ENCODE measurements at places on chromosomes 11 and 22.
A peak's percentile ranks its signal among the peaks of the same experiment; 100 is the strongest.

DNA sequence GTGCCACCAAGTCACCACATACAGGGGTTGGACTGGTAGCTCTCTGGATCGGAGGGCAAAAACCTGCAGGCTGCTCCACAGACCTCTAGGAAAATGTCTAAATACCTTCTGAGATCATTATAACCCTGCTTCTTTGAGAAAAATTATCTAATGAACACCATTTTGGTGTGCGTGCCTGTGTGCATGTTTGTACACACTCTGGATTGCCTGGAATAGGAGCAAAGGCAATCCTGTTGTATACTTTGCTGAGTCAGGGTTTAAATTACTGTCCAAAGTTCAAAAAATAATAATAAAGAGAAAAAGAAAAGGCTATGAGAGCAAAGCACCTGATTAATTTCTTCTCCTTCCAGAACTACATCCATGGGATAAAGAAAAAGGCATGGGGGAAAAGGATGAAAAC, 11.0 kb downstream of the JAML start:
- DNase-seq = no peak

- peak; percentile 30 for DNase-seq
These were observed 29.4 kb upstream of the TTC36 start for GRCh38 chr11:118497831-118498230.

DNA sequence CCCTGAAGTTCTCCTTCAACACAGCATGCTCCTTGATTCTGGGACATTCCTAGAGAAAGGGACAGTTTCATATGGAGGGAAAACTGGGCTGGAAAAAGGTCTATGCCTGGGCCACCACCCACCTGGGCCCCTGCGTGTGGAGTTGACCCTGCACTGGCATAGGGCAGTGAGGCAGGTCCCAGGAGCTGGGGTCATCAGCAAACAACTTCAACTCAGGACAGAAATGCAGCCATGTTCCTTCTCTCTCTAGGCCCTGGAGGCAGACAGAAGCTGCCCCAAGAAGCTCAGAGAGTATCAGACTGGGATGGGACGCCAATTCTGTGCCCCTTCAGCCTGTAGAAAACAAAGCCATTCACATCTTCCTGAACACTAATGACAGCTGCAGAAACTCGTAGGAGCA, 34.9 kb downstream of the RTL6 start:
- DNase-seq = no peak

DNA sequence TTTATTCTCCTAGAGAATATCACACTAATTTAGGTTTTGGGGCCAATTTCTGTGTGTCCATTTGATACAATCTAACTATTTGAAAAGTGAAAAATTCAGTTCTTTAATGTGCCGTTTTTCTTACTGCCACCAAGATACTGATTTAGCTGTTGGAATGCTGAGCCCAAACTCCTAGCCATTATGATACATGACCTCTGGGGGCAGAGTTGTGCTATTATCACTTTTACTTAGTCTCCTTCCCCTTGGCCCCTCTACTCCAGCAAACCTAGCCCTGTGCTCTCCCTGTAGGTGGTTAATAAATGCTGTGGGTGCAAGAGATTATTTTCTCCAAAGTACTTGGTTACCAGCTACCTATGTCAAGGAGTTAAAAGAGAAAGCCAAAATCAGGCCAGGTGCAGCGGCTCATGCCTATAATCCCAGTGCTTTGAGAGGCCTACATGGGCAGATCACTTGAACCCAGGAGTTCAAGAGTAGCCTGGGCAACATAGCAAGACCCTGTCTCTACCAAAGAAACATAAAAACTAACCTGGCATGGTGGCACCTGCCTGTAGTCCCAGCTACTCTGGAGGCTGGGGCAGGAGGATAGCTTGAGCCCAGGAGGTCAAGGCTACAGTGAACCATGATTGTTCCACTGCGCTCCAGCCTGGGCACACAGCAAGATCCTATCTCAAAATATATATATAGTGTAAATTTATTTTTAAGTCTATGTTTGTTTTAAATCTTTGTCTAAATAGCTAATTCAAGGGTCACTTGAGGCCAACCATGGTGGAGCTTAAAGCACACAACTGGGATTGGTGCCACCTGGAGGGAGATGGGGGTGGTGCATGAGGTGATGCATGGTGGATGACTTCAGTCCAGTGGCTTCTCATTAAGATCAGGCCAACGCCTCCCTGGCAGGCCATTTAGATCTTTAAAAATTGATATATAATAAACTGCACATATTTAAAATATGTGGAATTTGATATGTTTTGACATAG, 193.2 kb upstream of the PLET1 start:
- DNase-seq = no peak

GRCh38 chr11:19474211-19474610, 233.5 kb upstream of the E2F8 start:
- no peak for DNase-seq

- DNase-seq = no peak
These were observed 85.9 kb downstream of the BUD13 start for GRCh38 chr11:116686866-116687265.

DNA sequence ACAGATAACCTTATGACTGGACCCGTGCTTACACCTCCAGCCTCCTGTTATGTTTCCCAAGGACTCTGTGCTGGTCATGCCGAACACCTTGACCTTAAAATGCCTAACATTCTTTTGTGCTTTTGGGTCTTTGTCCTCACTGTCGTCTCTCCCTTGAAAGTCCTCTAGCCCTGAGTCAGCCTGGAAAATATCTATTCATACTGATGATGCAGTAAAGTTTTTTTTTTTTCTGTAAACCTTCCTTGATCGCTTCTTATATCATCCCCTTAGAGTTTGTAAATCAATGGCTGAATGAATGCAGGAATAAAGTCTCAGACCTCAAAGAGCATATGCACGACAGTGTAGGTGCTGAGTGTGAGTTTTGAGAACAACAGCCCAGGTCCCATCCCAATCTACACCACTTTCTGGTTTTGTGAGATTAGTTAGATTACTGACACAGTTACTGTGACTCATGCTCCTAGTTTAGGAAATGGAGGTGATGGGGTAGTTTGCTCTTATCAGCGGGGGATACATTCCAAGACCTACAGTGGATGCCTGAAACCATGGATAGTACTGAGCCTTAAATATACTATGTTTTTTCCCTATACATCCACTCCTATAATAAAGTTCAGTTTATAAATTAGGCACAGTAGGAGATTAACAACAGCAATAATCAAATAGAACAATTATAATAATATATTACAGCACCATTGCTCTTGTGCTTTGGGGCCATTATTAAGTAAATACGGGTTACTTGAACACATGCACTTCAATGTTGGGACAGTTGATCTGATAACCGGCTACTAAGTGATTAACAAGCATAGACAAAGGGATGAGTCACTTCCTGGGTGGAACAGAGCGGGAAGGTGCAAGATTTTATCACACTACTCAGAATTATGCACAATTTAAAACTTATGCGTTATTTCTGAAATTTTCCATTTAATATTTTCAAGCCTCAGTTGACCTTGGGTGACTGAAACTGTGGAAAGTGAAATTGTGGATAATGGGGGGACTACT, 8.6 kb downstream of the TCN1 start:
- DNase-seq = no peak

- no peak for DNase-seq
These were observed 27.1 kb upstream of the CTTN start for GRCh38 chr11:70371241-70371640.

GRCh38 chr11:12157241-12157661, 46.9 kb downstream of the MICAL2 start:
- DNase-seq = peak; percentile 89

DNA sequence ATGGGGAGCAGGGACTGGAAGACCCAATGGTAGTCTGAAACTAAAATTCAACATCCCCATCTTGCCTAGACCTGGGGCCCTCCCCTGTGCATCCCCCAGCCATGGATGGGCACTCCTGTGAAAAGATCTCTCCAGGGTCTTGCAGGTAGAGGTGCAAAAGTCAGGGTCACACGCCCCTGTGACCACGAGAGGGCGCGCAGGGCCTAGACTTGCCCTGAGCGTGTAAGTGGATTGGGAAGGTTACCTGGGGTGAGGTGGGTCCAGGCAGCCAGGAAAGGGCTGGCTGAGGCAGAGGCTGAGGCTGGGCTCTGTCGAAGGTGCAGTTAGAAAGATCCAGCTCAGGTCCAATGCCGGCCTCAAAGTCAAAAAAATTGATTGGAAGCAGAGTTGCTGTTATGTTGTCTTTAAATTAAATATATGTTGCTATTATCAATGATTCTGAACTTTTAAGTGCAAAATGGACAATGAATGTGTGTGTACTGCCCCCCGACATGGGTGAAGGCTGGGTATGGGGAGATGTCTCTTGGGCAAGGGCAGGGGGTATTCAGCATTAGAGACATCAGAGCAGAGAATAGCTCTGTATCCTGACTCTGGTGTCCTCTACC, 4.8 kb upstream of the POU2F3 start:
- peak; percentile 35 for DNase-seq

GRCh38 chr11:18526130-18526520, 617 bp downstream of the TSG101 start:
- no peak for DNase-seq

DNA sequence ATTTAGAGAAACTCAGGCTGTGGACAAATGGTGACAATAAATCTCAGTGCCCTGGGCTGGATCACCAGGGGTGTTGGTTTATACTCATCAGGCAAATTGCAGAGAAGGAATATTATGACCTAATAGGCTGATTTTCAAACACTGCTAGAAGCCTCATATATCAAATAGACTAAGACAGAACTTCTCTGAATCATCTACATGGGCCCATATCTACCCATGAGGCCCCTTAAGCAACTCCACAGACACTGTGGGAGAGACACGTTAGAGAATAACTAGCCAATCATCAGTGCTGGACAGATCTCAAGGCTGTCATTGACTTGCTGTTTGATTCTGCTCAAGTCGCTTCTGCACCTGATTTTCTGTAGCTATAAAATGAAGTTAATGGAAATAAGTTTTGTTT, 545.8 kb downstream of the SOX6 start:
- no peak for DNase-seq

DNA sequence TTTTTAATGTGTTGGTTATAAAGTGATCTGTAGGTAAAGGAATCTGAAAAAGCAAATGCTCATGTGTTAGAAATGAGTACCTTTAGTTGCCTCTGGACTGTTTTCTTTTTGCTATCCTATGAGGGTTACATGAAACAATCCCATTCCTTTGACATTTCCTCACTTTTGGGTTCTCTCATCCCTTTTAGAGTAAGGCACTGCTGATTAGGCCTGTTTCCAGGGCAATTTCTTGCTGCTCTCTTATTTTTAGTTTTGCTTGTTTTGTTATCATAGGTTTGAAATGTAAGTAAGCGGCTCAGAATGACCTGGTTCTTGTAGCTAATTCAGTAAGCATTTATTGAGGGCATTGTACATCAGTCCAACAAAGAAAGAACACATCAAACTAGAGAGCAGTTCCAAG, 138.9 kb downstream of the DDX10 start:
- DNase-seq = peak; percentile 20

DNA sequence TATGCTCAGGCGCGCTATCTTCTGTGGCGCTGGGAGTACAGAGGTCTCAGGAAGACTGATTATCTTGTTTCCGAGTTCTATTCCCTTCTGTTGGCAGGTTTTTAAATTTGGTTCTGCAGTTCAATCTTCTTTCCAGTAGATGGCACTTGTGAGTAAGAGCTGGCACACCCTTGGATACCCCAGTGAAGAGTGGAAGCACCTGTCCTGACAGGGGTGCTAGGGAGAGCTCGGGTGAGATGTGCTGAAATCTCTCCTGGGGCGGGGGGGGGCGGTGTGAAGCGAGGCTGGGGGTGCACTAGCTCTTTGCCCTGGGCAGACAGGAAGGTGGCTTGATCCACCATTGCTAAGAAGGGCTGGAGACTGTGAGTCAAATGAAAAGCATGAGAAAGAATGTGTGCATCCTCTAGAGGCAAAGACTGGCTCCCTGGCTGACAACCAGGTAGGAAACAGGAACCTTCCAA, 679.9 kb upstream of the CCDC179 start:
- peak; percentile 57 for DNase-seq

Measured in fibroblast of skin of right quadriceps (primary cell).